ENCODE measurements at places on chromosomes 1 and 21.

GRCh38 chr1:214422137-214422671, 129.2 kb downstream of the PTPN14 start:
- no peak for DNase-seq

DNA sequence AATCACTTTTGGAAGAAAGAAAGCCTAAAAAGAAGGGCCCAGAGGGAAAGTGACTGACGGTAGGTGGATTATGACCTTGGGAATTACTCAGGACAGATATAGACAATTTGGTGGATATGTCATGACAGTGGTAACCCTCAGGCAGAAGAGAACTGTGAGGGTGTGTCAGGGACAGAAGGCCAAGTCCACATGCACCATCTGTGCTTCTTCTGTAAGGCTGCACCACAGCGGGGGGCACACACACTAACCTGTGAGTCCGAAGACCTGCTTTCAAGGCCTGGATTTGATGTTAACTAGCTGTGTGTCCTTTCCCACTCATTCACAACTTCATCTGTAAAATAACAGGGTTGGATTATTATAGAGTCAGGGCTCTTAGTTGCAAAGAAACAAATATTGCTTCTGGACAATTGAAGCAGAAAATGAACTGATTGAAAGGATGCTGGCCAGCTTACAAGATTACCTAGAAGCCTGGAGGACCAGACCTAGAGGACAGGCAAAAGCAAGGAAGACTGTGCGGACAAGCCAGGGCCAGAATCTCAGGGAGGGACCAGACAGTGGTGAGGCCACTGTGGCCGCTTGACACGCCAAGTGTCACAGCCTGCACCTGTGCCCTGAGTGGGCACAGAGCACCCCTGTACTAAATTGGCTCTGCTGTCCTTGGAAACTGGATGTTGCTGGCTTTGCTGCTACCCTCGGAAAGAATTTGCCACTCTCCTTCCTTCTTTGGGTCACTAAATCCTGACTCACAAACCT, 34.7 kb upstream of the USP24 start:
- DNase-seq = no peak

- DNase-seq = no peak
Observed at GRCh38 chr1:8439015-8439702, 121.2 kb downstream of the SLC45A1 start.

- no peak for DNase-seq
Observed at GRCh38 chr1:47683401-47683800, 245.6 kb downstream of the FOXD2 start.

- no peak for DNase-seq
Observed at GRCh38 chr1:119116725-119117124, 23.7 kb downstream of the WARS2 start.

DNA sequence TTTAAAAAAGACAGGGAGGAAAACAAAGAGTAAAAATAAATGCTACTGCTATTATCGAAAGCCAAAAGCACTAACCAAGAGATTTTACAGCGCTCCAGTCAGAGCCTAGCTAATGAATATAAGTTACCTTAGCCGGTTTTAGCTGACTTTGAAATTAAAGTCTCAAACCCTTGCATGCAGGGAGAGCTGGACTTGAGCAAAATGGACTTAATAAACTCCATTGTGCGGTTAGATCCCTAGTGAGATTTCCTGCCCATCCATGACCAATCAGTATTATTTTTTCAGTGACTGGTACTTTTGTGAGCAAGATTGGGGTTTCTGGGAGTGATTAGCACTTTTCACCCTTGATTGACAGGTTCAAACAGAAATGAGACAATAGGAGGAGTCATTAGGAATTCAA, 333.4 kb upstream of the ADGRL2 start:
- DNase-seq = no peak

DNA sequence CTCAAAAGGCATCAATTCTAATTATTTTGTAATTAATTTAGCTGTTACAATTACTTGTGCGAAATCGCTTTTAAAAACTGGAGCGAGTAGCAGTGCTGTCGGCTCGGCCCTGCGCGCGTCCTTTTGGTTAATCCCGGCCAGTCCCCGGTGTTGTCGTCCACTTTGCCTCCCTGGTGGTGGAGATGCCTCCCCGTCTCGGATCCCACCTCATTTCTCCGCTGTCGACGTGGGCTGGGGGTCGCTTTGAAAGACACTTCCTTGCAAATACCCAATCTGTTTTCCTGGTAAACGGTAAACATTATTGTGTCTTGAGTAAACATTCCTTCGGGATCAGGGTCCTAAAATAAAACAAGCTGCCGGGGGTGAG, 3.7 kb downstream of the FOXD3 start:
- no peak for DNase-seq

DNA sequence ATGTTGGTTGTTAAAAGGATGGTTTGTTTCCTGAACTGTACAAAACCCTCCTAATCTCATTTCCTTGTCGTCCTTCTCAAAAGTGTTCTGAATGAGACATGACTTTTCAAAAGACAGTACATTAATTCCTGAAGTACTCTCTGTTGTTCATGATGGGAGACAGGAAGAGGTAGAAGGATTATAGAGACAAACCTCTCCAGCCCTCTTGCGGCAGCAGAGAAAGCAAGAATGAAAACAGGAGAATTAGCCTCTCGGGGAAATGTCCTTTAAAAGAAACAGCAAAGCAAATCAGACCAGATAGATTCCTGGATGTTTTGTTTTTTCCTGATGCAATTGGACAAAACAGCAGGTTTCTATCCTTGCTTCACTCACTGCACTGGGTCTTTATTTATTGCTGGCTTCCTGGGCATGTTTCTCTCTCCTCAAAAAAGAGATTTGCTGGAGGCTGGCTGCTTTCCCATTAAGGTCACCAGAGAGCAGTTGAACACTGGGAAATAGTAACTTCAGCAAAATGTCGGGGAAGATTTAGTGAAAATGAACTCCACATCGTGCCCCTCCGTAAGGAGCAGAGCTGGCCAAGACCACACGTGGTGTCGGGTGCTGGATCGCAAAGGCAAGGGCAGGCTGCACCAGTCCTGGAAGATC, 145.8 kb upstream of the SYT6 start:
- no peak for DNase-seq

- no peak for DNase-seq
Observed at GRCh38 chr21:43268086-43268803, 99.4 kb downstream of the CRYAA start.

DNA sequence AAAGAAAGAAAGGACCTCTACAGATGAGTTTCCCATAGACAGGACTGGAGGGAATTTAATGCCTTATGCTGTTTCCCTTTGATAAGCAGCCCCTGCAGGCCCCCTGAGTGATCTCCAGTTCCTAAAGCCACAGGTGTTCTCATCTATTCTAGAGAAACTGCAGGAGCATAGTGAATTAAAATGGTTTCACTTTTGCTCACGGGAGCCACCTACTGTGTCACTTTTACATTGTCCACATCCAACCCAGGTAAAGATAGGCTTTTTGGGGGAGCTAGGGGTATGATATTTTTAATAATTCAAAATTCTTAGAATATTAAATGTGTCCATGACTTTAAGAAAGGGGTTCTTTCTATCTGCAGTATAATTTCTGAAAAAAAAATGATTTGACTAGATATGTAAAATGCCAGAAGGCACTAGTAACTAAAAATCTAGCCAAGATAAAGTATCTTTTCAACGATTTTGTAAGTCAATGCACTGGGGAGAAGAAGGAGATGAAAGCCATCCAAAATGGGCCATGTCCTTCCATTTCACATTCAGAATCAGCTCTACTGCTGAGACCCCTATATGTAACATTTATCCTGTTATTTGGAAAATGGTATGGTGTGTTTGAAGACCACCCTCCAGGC, 267.3 kb upstream of the DUSP10 start:
- DNase-seq = peak; percentile 39

GRCh38 chr1:212477680-212478466, 45.2 kb downstream of the NENF start:
- DNase-seq = no peak

DNA sequence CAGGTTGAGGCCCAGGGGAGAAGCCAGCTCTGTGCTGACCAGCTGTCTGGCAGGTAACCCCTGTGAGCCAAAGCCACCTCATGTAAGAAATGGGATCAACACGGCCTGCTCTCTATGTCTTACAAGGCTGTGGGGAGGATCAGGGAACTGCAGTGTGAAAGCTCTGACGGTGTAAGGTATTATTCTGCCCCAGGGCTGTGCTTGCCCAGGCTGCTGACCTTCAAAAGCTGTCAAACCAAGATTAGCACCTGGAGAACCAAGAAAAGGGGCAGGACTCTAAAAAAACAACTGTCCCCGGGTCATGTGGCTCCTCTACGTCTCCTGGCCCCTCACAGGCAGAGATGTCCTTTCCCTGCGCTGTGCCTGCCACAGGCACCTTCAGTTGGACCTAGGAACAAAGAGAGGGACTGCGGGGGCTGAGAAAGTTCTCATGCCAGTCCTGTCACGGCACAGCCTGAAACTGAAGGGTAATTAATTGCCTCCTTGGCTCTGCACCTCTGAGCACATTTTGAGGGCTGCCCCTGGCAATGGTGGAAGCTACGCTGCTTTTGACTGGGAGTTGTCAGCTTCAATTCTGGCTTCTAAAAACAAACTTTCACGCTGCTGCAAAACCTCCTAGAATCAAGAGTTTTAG, 77.6 kb downstream of the PGBD5 start:
- no peak for DNase-seq

- DNase-seq = peak; percentile 46
Observed at GRCh38 chr1:58755468-58755872, 28.4 kb downstream of the JUN start.

DNA sequence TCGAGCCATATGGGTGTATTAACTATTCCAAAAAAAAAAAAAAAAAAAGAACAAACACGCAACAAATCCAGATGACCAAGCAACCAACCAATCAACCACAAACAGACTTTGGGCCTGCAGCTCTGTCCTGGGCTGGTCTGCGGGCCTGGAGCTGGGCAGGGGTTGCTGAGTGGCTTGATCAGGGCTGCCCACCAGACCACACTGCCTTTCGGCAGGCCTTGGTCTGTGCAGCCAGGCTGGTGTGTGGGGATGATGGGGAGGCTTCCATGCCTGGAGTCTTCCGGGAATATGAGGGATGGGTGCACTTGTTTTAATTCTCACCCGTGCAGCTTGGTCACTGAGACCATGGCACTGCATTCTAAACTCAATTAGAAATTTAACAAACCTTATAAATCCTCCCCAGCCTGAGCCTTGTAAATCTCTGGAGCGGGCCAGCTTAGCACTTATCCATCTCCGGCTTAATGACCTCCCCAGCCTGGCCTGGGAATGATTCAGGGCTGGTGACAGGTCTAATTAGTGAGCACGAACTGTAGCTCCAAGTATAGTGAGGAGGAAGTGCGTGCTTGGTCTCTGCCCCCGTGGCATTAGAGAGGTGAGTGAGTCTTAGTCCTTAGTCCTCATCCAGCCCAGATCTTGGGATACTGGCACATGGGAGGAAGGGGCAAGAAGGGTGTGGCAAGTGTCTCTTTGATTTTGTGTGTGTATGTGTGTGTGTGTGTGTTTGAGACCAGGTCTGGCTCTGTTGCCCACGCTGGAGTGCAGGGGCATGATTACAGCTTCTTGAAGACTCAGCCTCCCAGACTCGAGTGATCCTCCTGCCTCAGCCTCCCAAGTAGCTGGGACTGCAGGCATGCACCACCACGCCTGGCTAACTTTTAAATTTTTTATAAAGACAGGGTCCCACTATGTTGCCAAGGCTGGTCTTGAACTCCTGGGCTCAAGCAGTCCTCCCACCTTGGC, 74.6 kb upstream of the CSF3R start:
- DNase-seq = no peak

DNA sequence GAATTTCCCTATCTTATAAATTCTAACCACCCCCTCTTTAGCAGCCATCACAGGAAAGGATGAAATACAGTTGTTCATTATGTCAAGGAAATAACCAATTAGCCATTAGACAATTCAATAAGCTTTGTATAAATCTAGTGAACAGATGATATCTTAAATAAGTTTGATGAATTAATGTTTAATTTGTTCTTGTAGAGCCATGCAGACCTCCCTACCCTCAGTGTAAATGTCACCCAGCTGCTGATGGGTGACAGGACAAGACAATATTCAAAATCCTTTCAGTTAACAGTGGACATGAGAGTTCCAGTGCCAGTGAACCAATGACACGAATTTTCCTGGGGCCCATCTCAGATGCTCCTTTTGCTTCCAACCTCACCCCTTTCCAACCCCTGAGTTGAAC, 395.9 kb downstream of the KCTD3 start:
- DNase-seq = no peak
